ENCODE measurements at places on chromosomes 1 and 21.

- DNase-seq: no peak
Observed at GRCh38 chr1:98130408-98130807, 209.6 kb upstream of the DPYD start.

GRCh38 chr1:66330722-66331141 is 203.2 kb upstream of the SGIP1 start:
- DNase-seq: no peak

GRCh38 chr1:115186711-115187265 is 97.5 kb upstream of the TSPAN2 start:
- no peak for DNase-seq

DNA sequence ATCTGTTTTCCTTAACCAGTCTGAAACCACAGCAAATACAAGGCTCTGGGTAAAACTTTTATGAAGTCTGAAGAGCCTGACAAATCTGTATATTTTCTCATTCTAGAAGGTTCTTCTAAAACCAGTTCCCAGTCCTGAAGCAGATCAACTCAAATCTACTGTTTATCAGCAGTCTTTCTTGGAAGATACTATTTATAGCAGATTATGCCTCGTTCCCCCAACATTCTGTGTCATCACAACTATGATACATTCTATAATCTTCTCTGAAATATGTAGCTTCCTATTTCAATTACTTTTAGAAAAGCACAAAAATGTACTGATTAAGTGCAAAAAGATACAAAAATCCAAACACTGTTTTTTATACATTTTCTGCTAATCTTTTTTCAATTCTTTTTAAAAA is 67.5 kb downstream of the NIBAN1 start:
- DNase-seq: no peak

DNA sequence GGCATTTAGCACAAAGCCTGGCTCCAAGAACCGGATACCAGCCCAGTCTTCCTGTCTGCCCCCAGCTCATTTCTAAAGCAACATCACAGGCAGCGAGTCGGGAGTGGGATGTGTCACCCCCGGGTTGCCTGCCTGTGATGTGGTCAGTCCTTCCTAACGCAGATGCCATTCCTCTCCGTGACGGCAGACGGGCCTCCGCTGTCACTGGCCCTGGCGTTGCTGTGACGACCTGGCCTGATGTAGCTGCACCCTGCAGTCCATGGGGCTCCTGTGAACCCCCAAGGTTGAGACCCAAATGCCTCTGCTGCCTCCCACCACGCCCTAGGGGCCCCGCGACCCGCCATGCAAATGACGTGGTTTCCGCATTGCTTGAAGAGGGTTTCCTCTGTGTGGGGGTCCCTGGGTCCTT is 12.3 kb downstream of the TNFRSF1B start:
- DNase-seq: no peak

Data from NCI-H2029 treated with DMSO at 0.1 percent for 48 hours (cell line).